ENCODE measurements at places on chromosomes 1 and 21.

DNA sequence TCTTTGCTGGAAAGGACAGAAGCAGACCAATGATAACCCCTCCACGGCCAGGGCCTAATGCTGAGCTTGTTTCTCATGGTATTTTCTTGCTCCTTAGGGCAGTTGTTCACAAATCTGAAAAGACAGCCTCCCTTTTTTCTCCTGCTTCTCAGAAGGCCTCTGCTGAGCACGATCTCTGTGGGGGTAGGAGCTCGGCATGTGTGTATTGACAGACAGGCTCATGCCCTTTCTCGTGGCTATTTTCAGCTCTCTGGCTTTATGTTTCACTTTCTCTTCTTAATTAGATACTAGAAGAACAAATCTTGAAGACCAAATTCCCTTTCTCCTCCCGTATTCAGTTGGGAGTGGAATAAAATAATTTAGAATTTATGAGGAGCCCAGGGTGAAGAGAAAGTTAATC is 768 bp upstream of the RIIAD1 start:
- DNase-seq, result peak; percentile 73

DNA sequence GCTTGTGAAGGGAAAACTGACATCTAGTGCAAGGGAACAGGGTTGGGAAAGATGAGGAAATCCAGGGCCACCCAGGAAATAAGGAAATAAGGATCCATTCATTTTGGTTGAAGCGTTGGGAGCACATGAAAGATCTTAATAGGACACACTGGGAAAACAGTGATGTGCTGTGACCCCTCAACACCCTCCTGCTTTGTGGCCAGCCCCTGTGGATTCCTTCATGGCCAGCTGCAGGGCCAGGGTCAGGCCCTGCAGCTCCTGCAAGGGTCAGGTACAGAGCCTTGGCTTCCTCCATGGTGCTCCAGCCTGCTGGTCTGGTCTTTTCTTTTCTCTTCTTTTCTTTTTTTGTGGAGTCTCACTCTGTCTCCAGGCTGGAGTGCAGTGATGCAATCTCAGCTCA is 18.8 kb upstream of the PIGM start:
- no peak for DNase-seq

GRCh38 chr1:170309389-170310013 is 163.7 kb downstream of the NTMT2 start:
- no peak for DNase-seq

DNA sequence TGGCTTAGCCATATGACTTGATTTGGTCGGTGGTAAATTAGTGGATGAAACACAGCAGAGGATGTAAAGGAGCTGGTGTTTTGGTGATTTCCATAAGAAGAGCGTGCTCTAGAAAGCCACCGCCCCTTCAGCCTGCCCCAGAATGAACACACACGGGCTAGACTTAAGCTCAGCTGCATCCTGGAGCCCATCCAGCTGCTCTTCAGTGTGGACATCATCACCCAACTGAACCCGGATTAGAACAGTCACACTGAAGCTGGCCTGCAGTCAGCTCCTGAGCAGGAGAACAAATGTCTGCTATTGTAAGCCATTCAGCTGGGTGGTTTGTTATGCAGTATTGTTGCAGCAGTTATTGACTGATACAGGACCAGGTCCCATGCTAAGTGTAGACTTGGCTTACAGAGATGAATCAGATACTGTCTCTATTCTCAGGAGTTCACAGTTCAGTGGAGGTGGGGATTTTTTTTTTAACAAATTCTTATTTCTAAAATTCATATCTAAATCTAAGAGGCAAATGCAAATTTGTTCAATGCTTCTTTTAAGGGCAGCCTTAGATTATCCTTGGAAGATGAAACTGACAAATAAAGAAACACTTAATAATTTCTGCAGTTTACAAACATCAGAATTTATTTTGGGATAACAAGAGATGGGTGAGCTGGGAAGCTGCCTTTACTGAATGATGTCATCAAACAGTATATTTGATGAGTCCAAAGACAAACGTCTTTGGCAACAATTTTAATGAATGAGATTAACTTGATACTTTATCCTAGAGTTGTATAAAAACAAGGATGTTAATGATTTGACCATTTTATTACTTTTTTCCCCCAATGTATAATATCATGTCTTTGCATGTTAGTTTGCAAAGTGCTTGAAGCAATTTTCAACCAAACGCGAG is 251.2 kb downstream of the TRABD2B start:
- DNase-seq, result no peak

DNA sequence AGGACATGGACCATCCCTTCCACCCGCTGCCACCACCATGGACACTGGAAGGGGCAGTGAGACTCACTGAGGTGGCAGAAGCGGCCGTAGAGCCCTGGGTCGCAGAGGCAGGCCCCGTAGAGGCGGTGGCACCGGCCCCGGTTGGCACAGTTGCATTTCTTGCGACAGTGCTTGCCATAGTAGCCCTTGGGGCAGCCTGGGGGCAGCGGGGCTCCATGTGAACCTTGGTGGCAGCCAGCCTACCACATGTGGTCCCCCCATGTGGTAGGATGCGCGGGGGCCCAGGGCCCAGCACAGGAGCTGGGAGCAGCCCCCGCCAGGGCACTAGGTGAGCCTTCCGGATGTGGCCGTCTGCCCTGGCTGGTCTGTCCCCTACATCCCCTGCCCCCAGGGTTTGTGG is 51.6 kb downstream of the ARHGEF16 start:
- no peak for DNase-seq

All from GM10248 (cell line).